ENCODE measurements at places on chromosomes 2 and 18.

- no peak for DNase-seq
These were observed 140.8 kb upstream of the SLC35G4 start for GRCh38 chr18:11468617-11469016.

DNA sequence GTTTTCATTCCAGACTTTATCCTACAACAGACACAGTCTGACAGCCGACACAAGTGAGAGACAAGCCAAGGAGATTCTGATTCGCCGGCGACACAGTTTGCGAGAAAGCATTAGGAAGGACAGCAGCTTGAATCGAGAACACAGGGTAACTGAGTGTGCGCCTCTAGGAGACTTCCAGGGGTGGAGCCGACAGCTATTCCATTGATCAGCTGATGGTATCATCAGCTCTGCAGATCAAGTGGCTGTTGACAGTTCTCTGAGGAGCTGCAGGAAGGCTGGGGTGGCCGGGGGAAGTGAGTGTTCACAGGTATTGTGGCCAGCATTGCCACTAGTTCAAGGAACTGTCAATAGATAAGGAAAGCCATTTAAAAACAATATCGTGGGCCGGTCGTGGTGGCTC is 57.3 kb upstream of the TMEM182 start:
- no peak for DNase-seq

- DNase-seq: no peak
These were observed 95.7 kb upstream of the NRP2 start for GRCh38 chr2:205586626-205587025.

GRCh38 chr18:43009674-43010073 is 105.8 kb downstream of the RIT2 start:
- DNase-seq: no peak

DNA sequence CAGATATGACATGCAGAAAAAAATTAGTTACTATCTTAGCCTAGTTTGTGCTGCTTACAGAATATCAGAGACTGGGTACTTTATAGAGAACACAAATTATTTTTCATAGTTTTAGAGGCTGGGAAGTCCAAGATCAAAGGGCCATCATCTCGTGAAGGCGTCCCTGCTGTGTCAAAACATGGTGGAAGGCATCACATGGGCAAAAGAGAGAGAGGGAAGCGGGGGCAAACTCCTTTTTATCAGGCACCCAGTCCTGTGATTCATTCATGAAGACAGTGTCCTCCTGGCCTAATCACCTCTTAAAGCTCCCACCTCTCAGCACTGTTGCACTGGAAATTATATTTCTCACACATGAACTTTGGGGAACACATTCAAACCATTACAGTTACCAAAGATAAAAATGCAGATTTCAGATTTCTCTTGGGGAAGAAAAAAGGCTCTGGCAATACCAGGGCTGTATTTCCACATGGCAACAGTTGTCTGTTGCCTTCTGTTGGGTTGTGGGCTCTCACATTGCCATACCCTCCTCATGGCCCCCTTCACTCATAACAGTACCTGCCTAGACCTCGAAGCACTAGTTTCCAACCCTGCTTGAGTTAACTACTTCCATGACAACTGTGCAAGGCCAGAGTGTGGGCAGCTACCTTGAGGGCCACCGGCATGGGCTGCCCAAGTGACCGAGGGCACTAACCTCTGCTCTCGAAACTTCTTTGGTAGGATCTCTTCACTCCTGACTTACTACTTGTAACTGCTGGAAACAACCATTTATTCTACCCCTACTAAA is 2.7 kb upstream of the ACTR3 start:
- no peak for DNase-seq

- DNase-seq: no peak
These were observed 54.6 kb downstream of the TTC39C start for GRCh38 chr18:24068945-24069693.

DNA sequence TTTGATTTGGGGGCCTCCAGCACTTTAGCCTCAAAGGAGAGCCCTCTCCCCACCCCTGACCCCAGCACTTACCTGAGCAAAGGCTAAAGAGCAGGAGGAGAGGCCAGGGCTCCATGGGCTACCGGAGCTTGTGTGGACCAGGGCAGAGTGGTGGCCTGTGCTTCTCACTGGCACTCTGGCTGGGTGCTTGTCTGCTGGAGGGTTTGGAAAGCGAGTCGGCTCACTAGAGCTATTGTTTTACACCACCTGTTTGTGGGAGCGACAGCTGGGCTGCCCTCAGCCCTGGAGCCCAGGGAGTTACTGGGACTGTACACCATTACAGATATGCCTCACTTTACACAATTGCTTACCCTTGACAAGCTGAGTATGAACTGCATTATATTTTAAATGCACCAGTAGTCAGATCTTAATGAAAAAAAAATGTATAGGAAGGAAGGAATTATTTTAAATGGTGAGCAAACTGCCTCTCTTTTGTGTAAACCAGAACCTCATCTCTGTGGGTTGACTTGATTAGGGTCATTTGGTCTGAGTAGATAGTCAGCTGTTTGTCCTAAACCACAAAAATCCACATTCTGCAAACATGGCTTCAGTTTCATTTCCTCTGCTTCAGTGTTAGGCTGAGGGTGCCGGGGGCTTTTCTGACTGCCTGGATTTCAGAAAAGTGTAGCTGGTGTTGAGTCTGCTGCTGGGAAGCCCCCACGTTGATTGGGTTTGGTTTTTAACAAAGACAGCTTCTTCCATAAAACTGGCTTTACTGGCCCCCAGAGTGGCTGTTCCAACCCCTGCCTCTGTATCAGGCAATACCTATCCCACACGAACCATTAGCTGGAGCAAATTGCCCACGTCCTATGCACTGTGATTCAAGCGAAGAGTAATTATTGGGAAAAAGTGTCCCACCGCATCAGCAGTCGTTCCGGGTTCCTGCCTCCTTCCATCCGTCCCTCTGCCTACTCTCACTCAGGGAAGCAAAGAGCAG is at the start of gene CHRNA1:
Gene CHRNA1, minus strand, starts transcription at position 193 of the 976 bp plus-strand sequence. Its CDS starts 78 bp downstream, at position 115.
- no peak for DNase-seq

- no peak for DNase-seq
These were observed 787.2 kb downstream of the METTL4 start for GRCh38 chr18:1784113-1784512.

GRCh38 chr18:75782826-75783225 is 355.3 kb upstream of the SMIM21 start:
- DNase-seq: no peak

DNA sequence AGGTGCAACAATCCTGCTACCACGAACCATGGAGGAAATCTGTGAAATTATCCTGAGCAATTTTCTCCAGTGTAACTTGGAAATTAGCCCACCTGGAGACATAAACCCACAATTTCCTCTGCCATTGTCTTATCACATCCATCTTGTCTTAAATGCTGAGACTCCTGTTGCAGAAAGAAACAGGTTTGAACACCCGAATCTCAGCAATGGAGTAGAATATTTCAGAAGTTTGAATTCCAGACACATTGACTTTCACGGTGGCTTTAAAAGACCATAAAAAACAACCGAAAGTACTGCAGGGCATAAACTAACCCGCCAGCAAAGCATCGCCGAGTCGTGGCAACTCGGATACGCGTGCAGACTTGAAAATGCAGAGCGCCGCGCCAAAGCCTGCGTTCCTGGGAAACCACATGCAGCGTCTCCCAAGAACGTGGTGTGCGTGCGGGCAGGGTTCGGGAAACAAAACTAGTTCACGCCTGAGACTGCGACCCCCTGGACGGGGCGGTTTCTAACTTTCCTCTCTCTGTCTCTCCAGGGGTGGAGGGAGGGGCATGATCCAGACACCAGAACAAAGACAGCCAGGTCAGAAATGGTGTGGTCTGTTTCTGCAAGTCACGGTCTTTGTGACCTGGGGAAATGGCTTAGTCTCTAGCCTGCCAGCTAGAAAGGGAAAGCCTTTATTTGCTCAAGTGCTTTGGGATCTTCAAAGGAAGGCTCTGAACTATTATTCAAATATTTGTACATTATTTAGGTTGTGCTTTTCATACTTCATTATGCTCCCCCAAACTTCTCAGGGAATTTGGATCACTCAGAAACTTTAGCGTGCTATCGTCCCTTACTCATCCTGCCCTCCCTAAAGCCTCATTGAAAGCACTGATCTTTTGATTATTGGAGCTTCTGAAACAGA is 26.9 kb upstream of the KCTD1 start:
- no peak for DNase-seq

GRCh38 chr2:176003958-176004357 is 1.9 kb upstream of the LNPK start:
- no peak for DNase-seq

- no peak for DNase-seq
These were observed 14.8 kb upstream of the SIX2 start for GRCh38 chr2:45024097-45024496.

GRCh38 chr2:120132190-120132589 is 91.0 kb downstream of the TMEM185B start:
- DNase-seq: no peak

DNA sequence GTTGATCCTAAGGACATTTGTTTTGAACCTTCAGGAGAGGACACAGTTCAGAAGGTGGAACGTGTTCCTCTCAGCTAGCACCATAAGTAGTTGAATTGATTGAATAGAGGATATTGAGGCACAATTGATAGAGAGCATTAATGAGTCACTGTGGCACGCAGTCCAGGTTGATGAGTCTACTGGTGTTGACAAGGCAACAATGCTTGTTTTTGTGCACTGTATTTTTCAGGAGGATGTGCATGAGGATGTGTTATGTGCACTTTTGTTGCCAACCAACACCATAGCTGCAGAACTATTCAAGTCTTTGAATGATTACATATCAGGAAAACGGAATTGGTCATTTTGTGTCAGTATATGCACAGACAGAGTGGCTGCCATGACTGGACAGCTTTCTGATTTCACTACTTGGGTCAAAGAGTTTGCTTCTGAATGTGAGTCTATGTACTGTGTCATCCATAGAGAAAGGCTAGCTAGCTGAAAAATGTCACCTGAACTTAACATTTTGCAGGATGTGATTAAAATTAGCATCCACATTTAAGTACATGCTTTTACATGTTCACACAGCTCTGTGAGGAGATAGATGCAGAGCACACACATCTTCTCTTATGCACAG is 140.1 kb upstream of the B3GNT2 start:
- no peak for DNase-seq

GRCh38 chr2:208990716-208991115 is 433.1 kb upstream of the MAP2 start:
- no peak for DNase-seq

DNA sequence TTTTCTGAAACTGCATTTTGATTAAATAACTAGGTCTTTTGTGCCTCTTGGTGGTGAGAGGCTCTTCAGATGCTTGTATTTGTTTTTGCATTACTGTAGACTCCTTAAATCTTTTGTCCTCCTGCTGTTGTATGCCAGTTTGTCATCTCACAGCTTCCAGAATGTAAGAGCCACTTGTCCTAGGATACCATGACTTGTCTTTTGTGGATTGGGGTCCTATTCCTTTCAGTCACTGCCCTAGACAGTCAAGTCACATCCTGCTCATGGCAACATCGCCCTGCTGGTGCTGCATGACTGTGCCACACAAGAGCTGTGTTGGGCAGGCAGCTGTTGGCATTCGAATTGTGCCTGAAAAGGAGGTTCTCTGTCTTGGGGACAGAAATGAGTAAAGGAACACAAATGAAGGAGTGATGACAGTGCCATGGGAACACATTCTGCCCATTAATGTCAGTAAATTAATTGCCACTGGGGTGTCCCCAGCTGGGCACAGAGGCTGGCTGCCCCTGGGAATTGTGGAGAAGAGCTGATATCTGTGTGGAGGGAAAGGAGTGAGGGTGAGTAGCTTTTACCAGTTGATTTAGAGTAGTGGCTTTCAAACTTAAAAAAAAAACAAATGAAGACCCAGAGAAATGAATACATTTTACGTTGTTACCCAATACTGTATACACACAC is 140.3 kb downstream of the ARL6IP6 start:
- DNase-seq: no peak

DNA sequence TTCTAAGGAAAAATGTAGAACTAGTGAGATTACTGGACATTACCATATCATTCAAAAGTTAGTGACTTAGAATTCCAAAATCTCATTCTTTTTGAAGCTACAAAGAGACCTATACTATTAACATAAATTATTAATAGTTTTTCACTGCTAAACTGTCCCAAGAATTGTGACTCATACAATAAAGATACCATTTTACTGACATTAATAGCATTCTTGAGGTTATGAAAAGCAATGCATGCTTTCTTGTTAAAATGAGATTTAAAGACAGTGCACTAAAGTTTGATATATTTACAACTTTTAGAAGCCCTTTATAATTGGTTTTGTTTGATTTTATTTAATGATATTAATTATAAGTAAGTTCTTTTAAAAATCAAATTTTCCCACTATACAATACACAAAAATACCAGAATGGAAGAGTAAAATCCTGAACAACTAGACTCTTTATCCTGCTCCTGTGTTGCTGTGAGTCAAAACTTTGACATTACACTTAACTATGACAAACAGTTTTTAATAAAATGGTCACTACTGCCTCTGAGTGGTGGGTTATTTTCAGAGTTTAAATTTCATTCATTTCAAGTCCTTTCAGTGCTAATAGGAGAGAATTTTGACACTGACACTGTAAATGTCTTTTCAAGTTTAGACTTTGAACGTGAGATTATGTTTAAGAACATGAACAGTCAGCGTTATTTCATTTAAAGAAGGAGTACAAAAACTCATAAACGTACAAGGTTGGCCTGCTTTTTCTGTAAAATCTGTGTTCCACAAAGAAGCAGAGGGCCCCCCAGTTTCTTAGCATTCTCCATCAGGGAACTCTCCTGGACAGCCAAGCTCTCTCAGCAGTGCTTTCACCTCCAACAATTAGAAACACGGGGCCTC is 54.5 kb downstream of the FAM124B start:
- DNase-seq: no peak

Measured in NAMALWA (cell line).